Stimulated activated CD4-positive, alpha-beta T cell treated with anti-CD3 and anti-CD28 coated beads, TNF-alpha, amount 100 ng/mL, for 1 hour (primary cell): ENCODE measurements at places on chromosomes 4 and X.

DNA sequence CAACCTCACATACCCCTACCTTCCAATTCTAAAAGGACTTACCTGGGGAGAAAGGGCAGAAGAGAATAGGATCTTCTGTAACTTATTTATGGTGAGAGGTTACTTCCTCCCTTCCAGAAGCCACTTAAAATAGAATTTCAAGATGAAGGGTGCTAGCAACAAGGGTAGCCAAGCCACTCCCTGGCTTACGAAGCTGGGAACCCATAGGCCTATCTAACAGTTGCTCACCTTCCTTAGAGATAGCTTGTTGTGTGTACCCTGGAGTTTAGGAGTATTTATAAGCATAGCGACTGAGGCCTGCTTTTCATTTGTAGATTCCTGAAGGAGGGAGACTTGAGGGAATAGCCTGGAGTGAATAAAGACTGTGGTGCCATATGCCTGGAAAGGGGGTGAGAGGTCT is 28.9 kb downstream of the XK start:
- DNase-seq, result no peak

DNA sequence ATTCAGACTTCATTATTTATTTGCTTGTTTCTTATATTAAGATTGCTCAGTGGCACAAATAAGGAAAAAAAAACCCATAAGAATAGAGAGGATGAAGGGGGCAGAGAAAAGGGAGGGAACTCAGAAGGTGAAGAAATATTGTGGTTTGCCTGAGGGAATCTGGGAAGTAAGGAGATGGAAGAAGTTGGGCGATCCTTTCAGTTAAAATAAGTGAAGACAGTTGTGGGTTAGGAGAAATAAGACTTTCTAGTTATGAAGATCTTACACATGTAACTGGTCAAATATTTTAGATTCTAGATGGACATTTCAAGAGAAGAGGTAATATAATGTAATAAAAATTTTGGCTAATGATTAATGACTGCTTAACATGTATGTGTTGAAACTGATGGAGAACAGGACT is 138.7 kb upstream of the LIMCH1 start:
- no peak for DNase-seq

GRCh38 chr4:24928708-24929107 is 15.9 kb upstream of the CCDC149 start:
- DNase-seq, result no peak

- DNase-seq, result no peak
These were observed 20.3 kb upstream of the ABCG2 start for GRCh38 chr4:88178626-88179231.

DNA sequence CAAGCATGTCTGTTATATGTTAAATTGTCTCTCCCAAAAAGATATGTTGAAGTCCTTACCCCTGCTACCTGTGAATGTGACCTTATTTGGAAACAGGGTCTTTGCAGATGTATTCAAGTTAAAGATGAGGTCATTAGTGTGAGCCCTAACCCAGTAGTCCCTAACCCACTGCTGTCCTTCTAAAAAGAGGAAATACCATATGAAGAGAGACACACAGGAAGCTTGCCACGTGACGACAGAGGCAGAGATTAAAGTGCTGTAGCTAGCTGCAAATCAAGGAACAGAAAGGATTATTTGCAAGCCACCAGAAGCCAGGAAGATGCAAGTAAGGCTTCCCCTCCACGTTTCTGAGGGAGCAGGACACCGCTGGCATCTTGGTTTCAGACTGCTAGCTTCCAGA is 150.1 kb downstream of the HNRNPD start:
- no peak for DNase-seq

- no peak for DNase-seq
These were observed 208.8 kb upstream of the CLNK start for GRCh38 chr4:10893395-10893794.

GRCh38 chrX:69151866-69152284 is 13.4 kb downstream of the PJA1 start:
- DNase-seq, result no peak

DNA sequence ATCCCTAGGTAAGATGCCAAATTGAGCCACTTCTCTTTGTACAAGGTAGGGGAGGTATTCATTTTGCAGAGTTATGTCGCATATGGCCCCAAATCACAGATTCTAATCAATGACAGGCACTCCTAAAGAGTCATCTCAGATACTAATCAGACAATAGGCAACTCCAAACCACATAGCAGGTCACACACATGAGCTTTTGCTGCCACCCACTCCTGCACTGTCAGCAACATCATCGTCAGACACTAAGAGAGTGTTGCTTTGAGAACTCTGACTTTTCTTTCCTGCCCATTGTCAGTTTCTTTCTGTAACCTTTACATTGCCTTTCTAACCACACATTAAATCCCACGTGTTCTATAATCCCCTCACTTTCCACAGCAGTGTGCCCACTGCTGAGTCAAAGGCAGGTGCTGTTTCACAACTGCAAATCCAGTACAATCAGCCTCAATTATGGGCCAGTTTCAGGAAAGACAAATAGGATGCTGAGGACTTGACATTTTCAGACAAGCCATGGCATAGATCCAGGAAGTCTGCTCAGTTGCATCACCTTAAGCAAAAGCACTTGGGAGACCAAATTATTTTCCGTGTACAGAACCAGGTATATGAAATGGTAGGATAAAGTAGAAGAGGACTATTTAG is 23.5 kb downstream of the TMEM31 start:
- DNase-seq, result no peak

GRCh38 chr4:182741054-182741453 is 176.1 kb downstream of the DCTD start:
- DNase-seq, result no peak

GRCh38 chr4:103303011-103303410 is 104.9 kb upstream of the CENPE start:
- DNase-seq, result no peak

DNA sequence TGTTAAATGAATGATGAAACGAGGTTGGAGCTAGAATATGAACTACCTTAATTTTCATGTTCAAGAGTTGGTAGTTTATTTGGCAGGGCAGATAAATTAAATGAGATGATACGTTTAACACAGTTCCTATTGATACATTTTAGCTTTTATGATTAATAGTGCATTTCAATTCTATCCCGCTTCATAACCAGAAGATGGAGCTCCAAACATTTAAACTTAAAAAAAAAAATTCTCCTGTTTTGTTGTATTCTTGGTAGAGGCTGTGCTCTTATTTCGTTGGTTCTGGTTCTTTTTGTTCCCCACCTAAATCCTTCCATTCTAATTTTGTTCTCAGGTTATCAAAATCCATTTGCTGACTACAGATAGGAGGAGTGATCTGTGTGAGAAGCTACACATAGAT is 71.8 kb upstream of the PTPN13 start:
- DNase-seq, result no peak

GRCh38 chr4:10116569-10117358 is at the start of gene WDR1:
Gene WDR1, minus strand, starts transcription at chr4:10116799. Its CDS starts 133 bp downstream, at chr4:10116666.
- DNase-seq, result peak; percentile 70

GRCh38 chr4:98765771-98766170 is 107.4 kb upstream of the TSPAN5 start:
- DNase-seq, result no peak

GRCh38 chrX:67780694-67781109 is 236.9 kb downstream of the AR start:
- no peak for DNase-seq

DNA sequence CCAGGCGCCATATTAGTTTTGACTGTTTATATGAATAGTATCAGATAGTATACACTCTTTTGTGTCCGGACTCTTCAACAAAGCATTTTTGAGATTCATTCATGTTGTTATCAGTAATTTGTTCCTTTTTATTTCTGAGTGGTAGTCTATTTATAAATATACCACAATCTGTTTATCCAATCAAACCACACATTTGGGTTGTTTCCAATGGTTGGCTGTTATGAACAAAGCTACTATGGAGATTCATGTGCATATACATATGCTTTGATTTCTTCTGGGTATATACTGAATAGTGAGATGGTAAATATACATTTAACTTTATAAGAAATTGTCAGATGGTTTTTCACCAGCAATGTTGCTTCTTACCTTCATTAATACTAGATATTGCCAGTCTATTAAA is 36.8 kb upstream of the TAPT1 start:
- DNase-seq, result no peak

GRCh38 chr4:159598602-159599001 is 495.7 kb downstream of the RAPGEF2 start:
- DNase-seq, result no peak

- DNase-seq, result peak; percentile 0
These were observed 130.2 kb downstream of the CHRDL1 start for GRCh38 chrX:110665223-110666002.

- DNase-seq, result no peak
These were observed 190.1 kb upstream of the GNPDA2 start for GRCh38 chr4:44916411-44916810.

DNA sequence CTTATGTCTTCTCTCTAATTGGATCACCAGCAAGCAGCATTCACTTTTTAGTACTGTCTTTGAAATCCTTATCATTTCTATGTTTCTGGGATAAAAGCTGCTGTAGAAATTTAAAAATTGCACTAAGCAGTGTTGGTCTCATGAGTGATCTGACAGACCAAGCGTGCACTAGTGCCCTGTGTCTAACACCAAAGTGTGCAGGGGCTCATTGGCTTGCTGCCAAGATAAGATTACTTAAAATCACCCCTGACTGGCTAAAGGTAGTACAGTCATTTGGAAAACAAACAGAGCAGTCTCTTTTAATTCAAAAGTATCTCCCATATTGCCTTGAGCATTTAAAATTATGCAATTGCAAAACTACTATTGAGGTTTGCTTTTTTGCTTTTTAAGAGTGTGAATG is 304.6 kb downstream of the ARAP2 start:
- DNase-seq, result no peak

DNA sequence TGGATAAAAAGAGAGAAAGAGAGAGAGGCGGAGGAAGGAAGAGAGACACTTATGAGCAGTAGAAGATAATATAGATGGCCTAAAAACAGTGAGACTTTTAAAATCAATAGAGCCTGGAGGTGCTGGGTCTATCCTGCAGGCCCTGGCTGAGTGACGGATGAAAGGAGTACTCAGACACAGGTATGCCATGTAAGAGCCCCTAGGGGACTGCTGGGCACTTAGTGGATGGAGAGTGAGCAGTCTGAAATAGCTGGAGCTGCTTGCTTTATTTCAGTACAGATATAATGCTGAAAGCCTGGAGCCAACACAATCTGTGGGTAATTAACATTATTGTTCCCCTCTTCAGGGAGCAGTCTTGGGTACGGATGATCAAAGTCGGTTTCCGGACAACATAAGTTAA is 578.6 kb downstream of the SPOCK3 start:
- DNase-seq, result no peak

- DNase-seq, result no peak
These were observed 332.7 kb upstream of the IGFBP7 start for GRCh38 chr4:57442831-57443291.

- no peak for DNase-seq
These were observed 16.4 kb downstream of the NSDHL start for GRCh38 chrX:152847281-152847680.

DNA sequence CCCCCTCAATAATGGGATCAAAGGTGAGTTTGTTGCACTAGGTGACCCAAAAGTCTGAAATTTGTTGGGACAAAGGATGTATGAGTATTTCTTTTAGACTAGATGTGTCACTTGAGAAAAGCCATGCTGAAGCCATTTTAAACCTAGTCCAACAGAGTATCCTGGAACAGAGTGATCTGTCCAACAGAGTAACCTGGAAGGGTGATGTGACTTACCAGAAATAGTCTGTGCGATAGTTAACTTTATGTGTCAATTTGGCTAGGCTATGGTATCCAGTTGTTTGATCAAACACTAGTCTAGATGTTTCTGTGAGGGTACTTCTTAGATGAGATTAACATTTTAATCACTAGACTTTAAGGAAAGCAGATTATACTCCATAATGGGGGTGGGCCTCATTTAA is 154.5 kb downstream of the PARM1 start:
- DNase-seq, result no peak

DNA sequence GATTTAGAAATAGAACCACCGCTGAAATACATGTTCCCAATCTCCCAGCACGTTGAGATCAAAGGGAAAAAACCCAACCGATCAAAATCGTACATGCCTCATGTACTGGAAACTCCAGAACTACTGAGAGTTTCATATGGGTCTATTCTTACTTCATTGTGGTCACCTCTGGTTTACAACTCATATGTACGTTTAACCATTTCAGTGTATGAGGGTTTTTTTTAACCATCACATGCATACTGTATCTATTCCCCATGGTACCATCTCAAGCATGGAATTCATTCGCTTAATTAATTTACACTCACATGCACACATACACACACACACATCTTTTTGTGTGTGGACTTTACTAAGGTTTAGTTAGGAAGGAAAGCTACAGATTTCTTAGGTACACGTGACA is 46.0 kb upstream of the CLNK start:
- no peak for DNase-seq

DNA sequence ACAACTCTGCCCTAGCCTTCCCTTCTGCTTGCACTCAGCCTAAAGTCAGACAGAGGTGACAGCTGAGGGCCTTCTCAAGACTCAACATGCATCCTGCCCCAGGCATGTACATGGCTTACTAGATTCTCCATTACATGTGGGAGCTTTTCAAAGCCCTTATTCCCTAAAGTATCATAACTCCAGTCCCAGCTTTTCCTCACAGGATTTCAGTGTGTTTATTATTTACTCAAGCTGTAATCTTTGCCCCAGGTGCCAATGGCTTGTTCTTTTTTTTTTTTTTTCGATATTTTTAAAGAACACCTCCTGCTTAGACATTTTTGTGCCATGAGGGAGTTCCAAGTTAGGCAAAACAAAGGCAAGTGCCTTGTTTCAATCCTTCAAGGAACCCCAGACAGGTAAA is 154.0 kb upstream of the RADX start:
- DNase-seq, result no peak

DNA sequence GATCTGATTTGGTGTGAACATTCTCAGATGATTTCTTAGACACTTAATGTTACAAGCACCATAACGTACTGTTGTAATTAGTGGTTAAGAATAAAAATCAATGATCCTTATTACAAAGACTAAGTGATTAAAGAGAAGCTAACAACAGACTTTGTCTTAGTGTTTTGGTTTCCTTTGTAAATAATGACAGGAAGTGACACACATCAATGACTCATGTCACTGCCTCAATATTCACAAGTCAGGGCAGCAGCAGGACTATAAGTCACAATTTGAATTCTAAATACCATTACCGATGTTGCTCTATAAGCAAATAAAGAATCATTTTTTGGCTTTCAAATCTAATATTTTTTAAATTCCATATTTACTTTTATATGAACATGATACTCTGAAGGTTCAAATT is 115.8 kb upstream of the FAT4 start:
- DNase-seq, result no peak

- DNase-seq, result no peak
These were observed 3.5 kb downstream of the GUCY1B1 start for GRCh38 chr4:155762334-155762733.

- DNase-seq, result no peak
These were observed 37.5 kb upstream of the NOCT start for GRCh38 chr4:138978028-138978585.

DNA sequence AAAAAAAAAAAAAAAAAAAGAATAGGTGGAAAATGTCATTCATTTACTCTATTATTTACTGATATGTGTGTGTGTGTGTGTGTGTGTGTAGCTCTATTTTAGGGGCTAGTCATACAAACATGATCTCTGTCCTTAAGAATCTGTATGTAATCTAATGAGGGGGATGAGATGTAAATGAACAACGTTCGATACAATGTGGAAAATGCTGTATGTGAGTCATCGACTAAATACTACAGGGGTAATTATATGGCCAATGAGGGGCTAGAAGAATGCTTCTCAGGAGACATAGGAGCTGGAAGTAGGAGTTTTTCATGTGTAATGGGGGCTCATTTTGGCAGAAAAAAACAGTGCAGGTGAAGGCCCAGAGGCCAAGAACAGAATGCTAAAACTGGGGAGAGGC is 41.9 kb downstream of the LEF1 start:
- no peak for DNase-seq
